CD4-positive, alpha-beta T cell treated with Interferon alpha-2 for 1 hour (primary cell): ENCODE measurements at places on chromosomes 11 and 22.

GRCh38 chr22:28514321-28514821 lies 165.3 kb downstream of the TTC28 start:
- DNase-seq: no peak

GRCh38 chr11:134120143-134120850 lies 51.4 kb downstream of the JAM3 start:
- DNase-seq: no peak

DNA sequence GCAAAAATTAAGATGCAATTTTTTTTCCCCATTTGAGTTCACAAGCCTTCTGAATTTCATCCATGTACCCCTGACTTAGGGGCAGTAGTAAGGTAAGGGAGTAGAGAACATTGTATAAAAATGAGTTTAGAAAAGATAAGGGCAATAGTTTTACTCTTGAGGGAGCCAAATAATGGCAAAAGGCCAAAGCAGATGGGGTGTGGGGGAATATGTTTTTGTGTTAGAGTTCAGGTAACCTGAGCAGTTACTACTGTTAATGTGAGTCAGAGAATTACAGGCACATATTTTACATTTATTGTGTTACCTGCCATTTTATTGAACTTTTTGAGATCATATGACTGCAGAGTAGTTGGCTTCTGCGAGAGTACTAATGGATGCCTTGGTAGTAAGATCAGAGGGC lies 3.1 kb downstream of the EED start:
- no peak for DNase-seq

DNA sequence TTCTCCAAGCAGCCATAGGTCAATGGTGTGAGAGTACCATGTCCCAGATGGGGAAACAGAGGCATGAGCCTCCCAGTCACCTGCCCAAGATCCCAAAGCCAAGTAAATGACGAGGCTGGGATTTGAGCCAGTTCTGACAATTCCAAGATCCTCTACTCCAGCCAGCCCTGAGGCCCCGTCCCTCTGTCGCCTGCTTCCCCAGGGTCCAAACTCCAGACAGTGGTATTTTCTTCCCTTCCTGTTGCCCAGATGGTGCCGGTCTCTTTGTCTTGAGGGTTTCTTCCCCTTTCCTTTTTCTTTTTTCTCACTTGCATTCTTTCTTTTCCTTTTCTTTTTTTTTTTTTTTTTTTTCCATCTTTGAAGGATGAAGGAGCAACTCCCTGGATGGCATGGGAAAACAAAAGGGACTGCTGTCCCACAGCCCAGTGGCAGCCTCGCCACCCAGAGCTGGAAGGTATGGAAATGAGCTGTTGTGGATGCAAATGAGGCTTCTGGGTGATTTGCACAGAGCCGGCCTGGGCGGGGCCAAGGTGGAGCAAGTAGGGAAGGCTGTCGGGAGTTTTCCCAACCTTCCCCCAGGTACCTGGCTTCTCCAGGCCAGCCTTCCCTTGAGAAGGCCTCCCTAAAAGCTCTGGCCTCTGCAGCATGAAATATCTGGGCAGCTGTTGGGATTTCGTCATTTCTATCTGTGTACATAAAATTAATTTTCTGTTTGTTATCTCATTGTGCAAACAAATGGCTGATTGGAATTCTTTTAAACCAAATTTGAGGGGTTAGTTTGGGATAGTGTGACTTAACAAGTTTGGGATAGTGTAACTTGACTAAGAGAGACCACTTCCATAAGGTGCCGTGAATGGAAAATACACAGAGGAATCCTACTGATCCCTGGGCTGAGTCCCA lies 146.8 kb downstream of the MN1 start:
- DNase-seq: no peak

GRCh38 chr11:114136686-114137640 lies 77.5 kb downstream of the ZBTB16 start:
- DNase-seq: no peak

- DNase-seq: no peak
Observed at GRCh38 chr11:57646799-57647303, 2.9 kb downstream of the YPEL4 start.

DNA sequence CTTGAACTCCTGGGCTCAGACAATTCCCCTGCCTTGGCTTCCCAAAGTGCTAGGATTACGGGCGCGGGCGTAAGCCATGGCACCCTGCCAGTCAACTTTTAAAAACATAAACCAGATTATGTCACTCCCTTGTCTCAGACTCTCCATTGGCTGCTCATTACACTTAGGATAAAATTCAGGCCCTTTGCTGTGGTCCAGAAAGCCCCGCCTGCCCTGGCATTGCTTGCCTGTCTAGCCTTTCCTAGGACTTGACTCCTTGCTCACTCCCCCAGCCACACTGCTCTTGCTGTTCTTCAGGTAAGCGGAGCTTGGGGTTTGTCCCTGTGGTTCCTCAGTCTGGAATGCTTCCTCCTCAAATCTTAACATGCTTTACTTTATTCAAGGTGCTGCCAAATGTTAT lies 30.5 kb downstream of the DIXDC1 start:
- no peak for DNase-seq

GRCh38 chr11:73529204-73529530 lies 68.7 kb downstream of the FAM168A start:
- no peak for DNase-seq
